ENCODE measurements at places on chromosomes 4 and X.

DNA sequence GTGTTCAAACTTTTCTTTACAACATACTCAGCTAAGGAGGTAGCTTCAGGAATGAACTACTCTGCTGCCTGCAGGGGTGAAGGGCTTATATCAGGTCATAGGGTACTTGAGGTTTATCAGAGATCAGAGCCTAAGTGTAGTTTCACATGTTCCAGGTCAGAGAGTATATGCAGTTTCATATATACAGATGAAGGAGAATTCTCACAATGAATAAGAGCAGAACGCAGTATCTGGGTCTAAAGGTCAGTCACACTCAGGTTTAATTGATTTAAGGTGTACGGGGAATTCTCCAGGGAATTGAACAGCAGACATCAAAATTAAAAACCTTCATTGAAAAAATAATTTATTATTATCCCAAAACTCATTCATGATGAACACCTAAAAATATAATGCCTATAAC is 700.6 kb downstream of the TECRL start:
- no peak for DNase-seq

- DNase-seq = no peak
These were observed 902 bp upstream of the LARP1B start for GRCh38 chr4:128060121-128060698.

DNA sequence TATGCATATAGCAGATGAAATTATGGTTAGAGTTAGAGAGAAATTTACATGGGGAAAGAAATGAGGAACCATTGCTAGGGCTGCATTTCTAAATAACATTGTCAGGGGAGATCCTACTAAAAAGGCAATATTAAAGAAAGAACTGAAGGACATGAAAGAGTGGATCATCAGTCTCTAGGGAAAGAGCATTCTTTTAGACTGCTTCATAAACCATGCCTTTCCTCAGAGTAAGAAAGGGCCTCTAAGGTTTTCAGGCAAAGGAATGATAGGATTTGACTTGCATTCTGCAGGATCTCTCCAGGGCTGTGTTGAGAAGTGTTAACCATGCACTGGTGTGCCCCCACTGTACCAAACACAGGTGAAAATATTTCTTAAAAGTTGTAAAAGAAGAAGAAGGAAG is 385.4 kb upstream of the MAD2L1 start:
- no peak for DNase-seq

DNA sequence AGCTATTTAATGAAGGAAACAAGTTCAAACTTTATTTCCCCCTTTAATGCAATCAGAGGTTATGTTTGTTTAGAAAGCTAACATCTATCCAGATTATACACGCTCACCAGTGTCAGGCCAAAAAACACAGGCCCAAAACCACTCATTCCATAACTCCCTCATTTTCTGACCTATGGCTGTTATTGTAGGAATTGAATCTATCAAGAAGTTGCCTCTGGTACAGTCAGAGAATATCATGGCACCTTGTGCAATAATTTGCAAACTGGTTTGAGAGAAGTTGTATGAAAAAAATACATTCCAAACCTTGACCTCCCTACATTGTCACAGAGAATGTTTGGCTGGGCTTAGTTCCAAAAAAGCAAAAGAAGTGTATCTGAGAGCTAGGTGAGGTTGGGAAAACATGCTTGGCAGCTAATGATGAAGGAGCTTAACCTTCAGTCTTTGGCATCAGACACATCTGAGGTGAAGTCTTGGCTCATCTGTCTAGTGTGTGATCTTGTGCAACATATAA is 591.0 kb downstream of the ANKRD50 start:
- DNase-seq = no peak

GRCh38 chr4:123867910-123868587 is 471.5 kb downstream of the SPRY1 start:
- no peak for DNase-seq

DNA sequence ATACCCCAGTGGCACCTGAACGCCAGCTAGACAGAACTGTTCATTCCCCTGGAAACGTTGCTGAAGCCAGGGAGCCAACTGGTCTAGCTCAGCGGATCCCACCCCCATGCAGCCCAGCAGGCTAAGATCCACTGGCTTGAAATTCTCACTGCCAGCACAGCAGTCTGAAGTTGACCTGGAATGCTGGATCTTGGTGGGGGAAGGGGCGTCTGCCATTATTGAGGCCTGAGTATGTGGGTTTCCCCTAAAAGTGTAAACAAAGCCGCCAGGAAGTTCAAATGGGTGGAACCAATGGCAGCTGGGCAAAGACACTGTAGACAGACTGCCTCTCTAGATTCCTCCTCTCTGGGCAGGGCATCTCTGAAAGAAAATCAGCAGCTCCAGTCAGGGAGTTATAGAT is 213.0 kb downstream of the NKX6-1 start:
- DNase-seq = no peak

DNA sequence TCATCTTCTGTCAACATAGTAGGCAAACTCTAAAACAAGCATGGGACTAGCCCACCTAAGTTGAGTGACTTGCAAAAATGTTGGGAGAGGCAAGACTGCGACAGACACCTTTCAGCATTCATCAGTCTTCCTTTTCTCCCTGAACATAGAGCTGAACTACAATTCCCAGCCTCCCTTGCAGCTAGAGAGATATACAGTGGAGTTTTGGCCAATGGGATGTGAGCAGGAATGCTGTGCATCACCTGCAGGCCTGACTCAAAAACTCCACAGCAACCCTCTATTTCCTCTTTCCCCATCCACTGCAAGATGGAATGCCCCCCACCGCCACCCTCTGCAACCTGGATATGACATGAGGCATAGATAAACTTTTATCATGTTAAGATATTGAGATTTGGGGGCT is 66.5 kb downstream of the PDHA1 start:
- no peak for DNase-seq

GRCh38 chrX:131061306-131061705 is 3.2 kb downstream of the ARHGAP36 start:
- DNase-seq = no peak

GRCh38 chr4:36568575-36568974 is 287.2 kb downstream of the DTHD1 start:
- DNase-seq = no peak

GRCh38 chr4:119697887-119698393 is 69.3 kb upstream of the PDE5A start:
- DNase-seq = no peak

DNA sequence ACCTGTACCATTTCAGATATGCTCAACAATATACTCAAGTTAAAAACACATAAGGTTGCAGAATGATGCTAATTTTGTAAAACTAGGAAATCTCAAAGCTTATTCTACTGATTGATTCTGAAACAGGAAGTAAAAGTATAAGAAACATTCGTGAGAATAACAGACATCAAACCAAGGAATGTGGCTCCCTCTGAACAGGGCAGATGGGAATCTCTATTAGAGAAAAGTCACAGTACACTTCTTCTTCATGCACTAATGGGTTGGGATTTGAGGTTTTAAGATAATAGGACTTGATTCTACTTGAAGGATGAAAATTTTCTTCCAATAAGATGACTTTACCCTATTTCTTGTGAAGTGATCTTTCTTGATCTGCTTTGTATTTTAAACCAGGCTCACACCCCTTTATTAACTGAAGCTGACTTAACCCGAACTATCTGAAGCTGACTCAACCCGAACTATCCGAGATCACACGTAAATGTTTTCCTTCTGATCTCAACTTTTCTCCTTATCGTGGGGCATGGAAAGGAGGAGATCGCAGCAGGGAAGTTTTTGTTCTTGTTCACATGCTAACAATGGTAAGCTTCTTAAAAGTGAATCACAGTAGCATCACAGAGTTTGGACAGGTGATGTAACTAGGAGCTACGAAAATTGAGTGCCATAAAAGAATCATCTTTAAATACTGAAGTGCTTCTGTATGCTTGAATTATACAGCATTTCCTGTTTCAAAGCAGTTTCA is 363.1 kb upstream of the ZFP42 start:
- no peak for DNase-seq

DNA sequence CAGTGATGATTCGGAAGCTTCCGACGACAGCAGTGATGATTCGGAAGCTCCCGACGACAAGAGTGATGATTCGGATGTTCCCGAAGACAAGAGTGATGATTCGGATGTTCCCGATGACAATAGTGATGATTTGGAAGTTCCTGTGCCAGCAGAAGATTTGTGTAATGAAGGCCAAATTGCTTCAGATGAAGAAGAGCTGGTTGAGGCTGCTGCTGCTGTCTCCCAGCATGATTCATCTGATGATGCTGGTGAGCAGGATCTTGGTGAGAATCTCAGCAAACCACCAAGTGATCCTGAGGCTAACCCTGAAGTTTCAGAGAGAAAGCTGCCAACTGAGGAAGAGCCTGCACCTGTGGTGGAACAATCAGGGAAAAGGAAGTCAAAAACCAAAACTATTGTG is 14.2 kb downstream of the CXCR3 start:
- DNase-seq = no peak

GRCh38 chr4:5895287-5895686 is 2.4 kb upstream of the CRMP1 start:
- no peak for DNase-seq

GRCh38 chr4:137471461-137471860 is 60.8 kb downstream of the PCDH18 start:
- no peak for DNase-seq

- DNase-seq = no peak
These were observed 24.0 kb downstream of the PLRG1 start for GRCh38 chr4:154526151-154526550.

DNA sequence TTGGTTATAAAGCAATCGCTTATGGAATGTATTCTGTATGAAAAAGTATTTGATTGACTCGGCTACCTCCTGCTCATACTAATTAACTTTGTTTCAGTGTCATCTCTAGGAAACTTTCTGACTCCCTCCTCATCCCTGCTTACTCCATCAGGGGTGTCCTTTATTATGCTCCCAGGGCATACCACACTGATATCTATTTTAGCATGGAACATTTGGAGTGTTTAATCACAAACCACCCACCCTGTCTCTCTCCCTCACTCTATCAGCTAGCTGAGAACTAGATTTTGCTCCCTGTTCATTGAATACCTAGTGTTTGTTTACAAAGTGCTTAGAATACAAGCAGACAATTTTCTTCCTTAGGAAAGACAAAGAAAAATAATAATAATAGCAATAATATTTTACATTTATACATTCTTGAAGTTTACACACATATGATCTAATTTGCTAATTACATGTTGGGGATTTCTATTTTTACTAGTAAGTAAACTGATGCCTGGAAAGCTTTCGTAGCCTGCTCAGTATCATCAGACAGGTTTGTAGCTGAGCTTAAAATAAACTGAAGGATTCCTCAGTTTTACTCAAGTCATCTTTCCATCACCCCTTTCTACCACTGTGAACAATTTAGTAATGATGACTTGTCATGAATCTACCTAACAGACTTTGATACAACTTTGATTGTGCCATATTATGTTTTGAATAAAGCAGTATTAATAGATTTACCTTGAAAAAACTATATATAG is 811.4 kb upstream of the HS3ST1 start:
- DNase-seq = no peak

Data from endothelial cell (in vitro differentiated cells).